Activated T-helper 2 cell treated with anti-CD3 and anti-CD28 coated beads, Interferon-gamma antibody, Interleukin-2, Interleukin-4, amounts not matched to agents 10 μg/mL and 5 μg/mL and 100 μg/mL, durations not matched to agents 14 hours and 24 hours and 36 hours (primary cell): ENCODE measurements at places on chromosomes 5 and 9.

DNA sequence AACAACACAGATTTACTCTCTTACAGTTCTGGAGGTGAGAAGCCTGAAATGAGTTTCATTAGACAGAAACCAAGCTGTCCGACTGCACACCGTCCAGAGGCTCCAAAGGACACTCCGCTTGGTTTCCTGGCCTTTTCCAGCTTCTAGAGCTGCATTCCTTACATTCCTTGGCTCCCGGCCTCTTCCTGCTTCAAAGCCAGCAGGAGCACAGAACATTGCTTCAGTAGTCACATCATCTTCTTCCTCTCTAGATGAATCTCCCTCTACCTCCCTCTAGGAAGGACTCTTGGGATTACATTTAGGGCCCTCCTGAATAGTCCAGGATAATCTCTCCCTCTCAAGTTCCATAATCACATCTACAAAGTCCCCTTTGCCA lies 213.3 kb downstream of the CDK5RAP2 start:
- DNase-seq: no peak

DNA sequence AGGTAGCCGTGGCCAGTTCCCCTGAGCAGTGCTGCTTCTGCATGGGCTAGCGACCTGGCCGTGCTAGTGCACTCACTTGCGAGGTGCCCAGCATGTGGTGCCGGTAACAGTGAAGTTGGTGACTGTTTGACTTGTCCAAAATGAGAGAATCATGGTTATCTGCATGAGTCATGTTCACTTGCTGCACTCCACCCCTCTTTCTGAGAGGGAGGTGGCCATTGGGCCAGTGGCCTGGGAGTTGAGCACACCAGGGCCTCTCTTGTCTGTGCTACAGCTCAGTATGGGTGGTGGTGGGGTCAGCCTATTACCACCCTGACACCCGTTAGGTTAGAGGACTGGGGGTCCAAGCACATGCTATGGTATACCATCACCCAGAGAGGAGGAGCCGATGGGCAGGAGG lies 55.4 kb upstream of the GARNL3 start:
- DNase-seq: no peak

DNA sequence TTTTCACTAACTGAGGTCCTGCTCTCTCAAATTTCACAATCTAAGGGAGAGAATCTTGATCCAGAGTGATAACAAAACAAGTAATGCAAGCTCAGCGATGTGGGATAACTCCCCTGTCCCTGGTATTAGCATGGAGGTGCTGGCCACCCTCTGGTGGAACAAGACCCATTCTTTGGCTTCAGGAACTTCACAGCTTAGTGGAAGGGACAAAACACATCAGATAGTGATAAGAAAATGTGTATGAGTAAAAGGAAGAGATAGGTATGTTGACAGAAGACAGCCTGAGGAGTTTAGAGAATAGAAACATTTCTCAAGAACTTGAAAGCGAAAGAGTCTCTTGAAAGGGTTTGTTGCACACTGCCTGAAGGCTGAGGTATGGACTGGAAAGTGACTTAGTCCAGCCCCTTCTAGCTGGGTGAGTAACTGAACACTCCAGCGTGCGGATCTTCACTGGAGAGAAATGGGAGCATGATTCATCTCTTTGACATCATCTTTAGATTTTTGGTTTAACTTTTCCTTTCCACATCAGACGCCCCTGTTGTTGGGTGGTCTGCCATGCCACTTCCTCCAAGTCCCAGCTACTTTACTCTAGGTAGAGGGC lies 25.4 kb upstream of the ZSWIM6 start:
- peak; percentile 46 for DNase-seq

- no peak for DNase-seq
These were observed 399 bp upstream of the FBN2 start for GRCh38 chr5:128538250-128539037.

DNA sequence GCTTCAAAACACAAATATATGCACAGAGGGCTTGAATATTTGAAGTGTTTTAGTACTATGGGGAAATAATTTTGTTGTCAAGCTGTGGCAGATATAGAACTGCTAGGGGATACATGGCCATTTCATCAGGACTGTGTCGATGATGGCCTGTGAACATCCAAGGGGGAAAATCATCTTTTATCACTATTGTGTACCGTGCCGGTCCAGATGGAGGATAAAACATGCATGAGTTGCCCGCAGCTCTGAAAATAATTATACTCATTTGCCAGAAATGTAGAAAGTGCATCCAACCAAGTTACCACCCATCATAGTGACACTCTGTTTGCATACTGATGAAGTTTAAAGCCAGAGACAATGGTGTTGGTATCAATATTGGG lies 405.9 kb downstream of the ZSWIM6 start:
- no peak for DNase-seq
